ENCODE measurements at places on chromosomes 16 and 17. TPM values are rescaled to one million over a fixed set of nuclear protein-coding genes. Genes with fewer than 3 reads are reported as not detected.

DNA sequence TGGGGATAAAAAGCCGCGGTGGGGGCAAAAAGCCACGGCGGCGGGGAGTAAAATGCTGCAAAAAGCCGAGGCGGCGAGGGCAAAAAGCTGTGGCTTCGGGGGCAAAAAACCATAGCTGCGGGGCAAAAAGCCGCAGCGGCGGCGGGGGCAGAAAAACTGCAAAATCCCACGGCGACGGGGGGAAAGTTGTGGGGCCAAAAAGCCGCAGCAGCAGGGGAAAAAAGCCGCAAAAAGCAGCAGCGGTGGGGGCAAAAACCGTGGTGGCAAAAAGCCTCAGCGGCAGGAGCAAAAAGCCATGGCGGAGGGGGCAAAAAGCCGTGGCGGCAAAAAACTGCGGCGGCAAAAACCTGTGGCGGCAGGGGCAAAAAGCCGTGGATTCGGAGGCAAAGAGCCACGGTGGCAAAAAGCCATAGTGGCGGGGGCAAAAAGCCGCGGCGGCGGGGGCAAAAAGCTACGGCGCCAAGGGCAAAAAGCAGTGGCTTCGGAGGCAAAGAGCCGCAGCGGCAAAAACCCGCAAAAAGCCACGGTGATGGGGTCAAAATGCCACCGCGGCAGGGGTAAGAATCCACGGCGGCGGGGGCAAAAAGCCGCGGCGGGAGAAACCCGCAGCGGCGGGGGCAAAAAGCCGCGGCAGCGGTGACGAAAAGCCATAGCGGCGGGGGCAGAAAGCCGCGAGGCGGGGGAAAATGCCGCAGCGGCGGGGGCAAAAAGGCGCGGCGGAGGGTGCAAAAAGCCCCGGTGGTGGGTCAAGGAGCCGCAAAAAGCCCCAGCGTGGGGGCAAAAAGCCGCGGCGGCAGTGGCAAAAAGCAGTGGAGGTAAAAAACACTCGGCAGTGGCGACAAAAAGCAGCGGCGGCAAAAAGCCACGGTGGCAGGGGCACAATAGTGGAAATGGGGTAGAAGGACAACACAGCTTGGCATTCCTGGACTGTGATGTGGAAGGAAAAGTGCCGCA is 192.8 kb downstream of the SHCBP1 start:
- DNase-seq, result no peak

Gene PIK3R5
- polyA plus RNA-seq, result 1.3 TPM

DNA sequence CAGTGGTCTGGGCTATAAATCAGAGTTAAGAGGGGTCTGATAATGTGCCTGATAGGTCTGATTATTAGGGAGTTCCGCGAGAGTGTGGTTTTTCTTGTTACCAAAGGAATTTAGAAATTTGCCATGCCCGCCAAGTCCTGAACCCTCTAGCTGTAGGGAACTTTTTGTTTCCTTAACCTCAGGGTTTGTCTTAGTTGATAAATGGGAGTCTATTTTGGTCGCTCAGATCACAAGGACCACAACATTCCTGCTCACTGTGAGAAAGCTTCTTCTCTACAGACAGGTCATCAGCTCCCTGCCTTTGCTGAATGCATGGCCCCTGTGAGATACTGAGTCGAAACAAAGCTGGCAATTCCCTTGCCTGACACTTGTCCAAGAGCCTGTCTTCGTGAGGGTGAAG is 497.8 kb downstream of the HS3ST4 start:
- no peak for DNase-seq

Gene LAT
- polyA plus RNA-seq, result 3.1 TPM

DNA sequence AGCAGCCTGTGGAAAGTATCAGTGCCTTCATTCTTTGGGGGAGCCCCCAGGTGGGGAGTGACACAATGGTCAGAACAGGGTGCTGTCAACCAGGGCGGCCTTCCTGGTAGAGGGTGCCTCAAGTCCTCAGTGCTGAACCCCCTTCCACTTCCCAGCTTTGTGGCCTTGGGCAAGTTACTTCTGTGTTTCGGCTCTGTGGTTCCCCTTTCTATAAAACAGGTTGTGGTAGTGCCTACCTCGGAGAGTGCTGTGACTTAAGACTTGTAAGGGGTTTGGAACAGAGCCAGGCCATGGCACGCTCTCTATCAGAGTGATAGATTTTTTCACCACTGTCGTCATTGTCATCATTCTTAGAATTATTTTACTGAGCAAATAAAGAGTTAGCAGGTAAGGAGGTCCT is 141.1 kb downstream of the CCDC182 start:
- no peak for DNase-seq

Data from forelimb muscle (tissue), 1 donor.